ENCODE measurements at places on chromosomes 5 and 9.

GRCh38 chr5:39759701-39760100, 334.9 kb upstream of the DAB2 start:
- DNase-seq: no peak

DNA sequence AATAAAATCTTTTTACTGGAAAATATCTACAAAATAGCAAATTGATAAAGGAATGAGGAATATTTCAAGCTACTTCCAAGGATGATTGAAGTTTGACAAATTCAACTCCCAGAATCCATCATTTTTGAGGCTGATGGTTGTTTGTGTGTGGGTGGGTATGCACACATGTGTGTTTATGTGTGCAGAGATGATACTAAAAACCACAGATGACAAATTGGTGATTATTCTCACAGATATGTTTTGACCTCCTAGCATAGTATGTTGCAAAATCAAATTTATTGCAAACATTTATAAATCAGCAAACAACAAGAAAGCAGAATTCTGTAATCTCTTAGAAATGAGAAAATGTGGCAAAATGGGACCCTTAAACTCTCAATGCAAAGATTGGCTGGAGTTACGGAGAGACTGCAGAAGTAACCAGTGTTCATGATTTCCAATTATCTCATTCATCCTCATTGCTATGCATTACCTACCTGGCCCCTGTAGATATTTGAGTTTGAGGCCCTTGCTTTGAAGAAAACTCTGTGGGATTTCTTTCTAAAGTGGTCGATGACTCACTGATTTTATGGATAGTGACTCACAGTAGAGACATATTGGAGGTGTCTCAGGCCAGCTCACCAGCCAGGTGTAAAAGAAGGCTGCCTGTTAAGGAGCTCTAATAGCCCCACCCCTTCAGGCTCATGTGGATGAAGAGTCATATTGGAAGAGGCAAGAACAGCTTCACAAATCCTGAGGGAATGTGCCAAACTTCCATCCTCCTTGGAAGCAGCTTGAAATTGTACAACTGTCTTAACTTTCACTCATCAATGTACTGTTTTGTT, 44.6 kb upstream of the TMC1 start:
- no peak for DNase-seq

DNA sequence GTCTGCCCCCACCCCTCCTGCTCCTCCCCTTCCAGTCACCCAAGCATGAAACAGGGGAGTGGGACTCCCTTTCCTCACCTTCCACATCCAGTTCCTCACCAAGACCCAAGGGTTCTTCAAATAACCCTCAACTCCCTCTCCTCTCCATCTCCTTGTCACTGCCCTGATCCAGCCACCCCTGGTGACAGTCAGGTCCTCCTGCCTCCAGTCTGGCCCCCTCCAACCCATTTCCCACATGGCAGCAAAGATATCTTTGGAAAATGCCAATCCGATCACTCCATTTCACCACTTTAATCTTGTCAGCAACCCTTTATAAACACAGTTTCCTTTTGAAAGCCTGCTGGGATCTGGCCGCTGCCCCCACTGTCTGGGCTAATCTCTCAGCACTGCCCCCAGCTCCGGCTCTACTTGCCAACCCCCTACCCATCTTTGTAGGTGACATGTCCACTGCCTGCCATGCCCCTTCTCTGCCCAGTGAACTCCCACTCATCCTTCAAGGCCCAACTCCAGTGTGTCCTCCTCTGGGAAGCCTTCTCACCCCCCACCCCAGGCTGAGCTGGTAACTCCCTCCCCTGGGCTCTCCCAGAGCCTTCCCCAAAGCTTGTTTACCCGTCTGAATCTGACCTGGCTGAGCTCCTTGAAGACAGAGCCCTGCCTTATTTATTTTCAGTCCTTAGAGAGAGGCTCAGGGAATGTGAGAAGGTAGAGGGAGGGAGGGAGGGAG, 781 bp upstream of the MYOZ3 start:
- no peak for DNase-seq

- no peak for DNase-seq
Measured at GRCh38 chr5:96293966-96294883, 138.8 kb downstream of the PCSK1 start.

DNA sequence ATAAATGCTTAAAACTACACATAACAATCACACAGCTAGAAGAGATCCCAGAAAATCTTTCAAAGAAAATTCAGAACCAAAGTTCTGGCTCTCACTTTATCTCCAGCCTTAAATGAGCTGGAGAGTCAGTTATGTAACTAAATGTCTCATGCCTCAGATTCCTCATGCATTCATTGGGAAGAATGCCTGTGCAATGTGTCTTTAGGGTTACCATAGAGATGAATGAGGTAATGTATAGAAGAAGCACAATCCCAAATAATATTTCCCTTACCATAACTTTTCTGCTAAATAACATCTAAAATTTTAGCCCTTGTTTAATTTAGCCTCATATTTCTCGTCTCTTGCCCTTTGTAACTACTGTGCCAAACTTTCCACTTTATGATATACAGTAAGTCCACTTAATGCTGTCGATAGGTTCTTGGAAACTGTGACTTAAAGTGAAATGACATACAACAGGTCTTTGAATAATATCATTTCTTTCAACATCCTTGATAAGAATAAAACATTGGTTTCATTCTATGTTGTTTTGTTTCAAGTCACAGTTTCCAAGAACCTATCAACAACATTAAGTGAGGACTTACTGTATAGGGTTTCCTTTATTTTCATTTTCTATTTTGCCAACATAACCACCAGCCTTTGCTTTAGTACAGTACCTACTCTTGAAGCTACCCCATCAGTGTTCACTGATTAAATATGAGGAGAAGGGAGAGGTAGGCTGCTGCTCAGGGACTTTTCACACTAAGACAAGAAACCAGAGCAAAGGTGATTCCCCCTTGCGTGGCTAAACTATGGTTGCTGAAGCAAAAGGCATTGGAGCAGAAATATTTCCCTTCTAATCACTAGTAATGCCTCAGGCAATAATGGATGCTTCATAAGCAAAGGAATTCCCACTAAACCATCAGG, 295.7 kb upstream of the PTGER4 start:
- DNase-seq: no peak
